Colonic mucosa (tissue), 4 donors: ENCODE measurements at places on chromosomes 1 and 21. TPM values are rescaled to one million over a fixed set of nuclear protein-coding genes. Genes with fewer than 3 reads are reported as not detected.
A peak's percentile ranks its signal among the peaks of the same experiment; 100 is the strongest.

Gene OLFML3
- 6.1 TPM for total RNA-seq

GRCh38 chr1:233079574-233079973 is 129.2 kb downstream of the NTPCR start:
- no peak overlapping the region for H3K27ac ChIP-seq
- no peaks in the 10 kb centered on the region for H3K4me1 ChIP-seq
- no peak for DNase-seq
- no peak overlapping the region for H3K4me3 ChIP-seq

Gene RAB25
- 213 TPM for total RNA-seq

- no peak overlapping the region for H3K27ac ChIP-seq
- H3K4me3 ChIP-seq, result no peak overlapping the region
- no peaks in the 10 kb centered on the region for H3K36me3 ChIP-seq
- peak; percentile 23 for DNase-seq
- H3K4me1 ChIP-seq, result no peaks in the 10 kb centered on the region
- H3K27me3 ChIP-seq, result no peaks in the 10 kb centered on the region
Observed at GRCh38 chr1:23273450-23274133, 56.3 kb upstream of the HTR1D start.

GRCh38 chr1:159076438-159077119 is at the start of gene AIM2:
TSS of gene AIM2 (minus strand) at chr1:159076766. CDS start at chr1:159073499, 3,267 bp downstream.
- H3K4me1 ChIP-seq, result no peaks in the 10 kb centered on the region
- H3K36me3 ChIP-seq, result no peaks in the 10 kb centered on the region
- DNase-seq, result no peak
- peak within 1 kb of the TSS; percentile 39 for H3K27ac ChIP-seq
- no peaks in the 10 kb centered on the region for H3K27me3 ChIP-seq
- H3K4me3 ChIP-seq, result no peak within 1 kb of the TSS
